ENCODE measurements at places on chromosomes 3 and 15. TPM values are rescaled to one million over a fixed set of nuclear protein-coding genes. Genes with fewer than 3 reads are reported as not detected.

GRCh38 chr3:70980646-70981170 is 602.8 kb downstream of the FOXP1 start:
- no peak for DNase-seq

GRCh38 chr3:107664614-107665013 is 141.9 kb downstream of the BBX start:
- DNase-seq, result no peak

DNA sequence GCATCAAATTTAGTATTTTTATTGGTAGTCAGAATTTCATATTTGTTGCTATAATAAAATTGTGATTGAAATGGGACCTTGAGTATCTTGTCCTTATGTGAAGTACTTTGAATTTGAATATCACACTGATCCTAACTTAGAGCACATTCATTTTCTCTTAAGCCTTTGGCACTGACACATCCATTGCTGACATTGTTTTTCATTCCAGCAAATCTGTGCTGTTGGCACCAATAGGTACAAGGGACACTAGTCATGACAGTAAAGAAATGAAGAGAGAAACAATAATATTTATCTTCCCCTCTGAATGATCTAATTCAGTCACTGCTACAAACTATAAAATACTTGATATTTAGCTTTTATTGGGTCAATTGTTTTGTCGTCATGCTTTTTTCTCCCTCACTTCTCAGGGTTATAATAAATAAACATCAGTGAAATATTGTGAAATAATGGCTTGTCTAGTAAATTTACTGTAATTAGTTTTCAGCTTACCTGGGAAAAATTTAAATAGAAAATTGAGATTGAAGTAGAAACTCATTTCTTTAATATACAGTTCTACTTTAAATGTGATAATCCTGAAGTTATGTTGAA is 166.8 kb upstream of the MLF1 start:
- DNase-seq, result no peak

- DNase-seq, result no peak
Observed at GRCh38 chr15:48076454-48076853, 44.3 kb upstream of the SLC24A5 start.

DNA sequence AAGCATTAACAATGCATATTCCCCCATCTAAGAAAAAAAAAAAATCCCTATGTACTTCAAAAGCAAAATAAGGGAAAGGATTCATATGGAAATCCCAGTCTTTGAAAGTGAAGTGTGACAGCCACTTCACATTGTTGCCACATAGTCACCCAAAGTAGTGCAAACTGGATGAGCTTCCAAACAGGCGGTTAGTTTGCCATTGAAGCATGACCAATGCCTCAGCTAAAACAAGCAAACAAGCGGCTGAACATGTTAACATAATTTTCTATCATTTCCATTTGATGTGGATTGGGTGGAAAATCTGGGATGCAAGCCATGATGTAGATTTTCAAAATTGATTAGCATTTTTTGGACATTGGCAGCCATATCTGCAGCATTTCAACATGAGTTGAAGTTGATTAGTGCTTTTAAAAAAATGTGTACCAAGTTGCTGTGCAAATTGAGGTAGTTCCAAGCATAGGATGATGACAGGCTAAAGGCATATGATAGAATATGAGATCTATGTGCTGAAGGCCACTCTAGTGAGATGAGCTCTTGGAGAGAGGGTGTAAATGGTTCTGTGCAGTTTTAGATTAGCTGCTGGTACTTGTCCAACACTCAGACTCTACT is 405.2 kb downstream of the NR2F2 start:
- no peak for DNase-seq

EOMES gene
- not detected for total RNA-seq

SIDT1 gene
- total RNA-seq, result 0.49 TPM

GRCh38 chr15:29568840-29569532 is 253.3 kb downstream of the TJP1 start:
- DNase-seq, result no peak

DNA sequence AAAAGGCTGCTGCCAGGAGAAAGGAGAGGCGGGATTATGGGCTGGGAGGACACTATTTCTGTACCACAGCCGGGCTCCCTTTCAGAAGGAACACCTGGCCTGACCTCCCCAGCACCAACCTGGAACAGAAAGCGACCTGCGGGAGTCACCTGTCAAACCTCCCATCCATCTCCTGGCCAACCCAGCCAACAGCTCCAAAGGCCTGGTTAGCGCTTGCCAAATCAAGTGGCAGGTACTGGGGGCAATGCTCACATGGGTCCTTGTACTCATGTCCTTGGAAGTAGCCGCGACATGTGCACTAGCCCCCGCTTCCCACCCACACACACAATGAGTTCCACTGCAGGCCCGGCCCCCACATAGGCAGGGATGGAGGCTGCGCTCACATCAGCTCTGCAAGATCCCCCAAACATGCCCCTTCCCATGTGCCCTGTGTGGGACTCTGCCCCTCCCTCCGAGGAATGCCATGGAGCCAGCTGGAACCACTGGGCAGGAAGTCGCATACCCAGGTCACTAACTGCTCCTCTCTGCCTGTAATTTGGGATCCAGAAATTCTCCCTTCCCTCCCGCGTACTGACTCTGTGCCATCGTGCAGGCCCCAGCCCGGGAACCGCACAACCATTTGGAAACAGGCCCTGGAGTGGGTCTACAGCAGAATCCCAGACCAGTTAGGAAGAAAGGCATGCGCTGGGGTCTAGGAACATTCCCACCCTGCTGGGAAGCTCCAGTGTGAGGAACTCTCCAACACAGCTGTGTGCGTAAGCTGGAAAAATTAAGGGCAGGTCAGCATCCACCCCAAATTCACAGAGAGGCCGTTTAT is 98.9 kb downstream of the LRIG1 start:
- DNase-seq, result peak; percentile 69

- DNase-seq, result no peak
Observed at GRCh38 chr3:40886660-40887425, 312.5 kb upstream of the CTNNB1 start.

GRCh38 chr3:69948246-69948862 is 51.2 kb upstream of the SAMMSON start:
- DNase-seq, result no peak

GRCh38 chr3:28986922-28987321 is 293.9 kb upstream of the RBMS3 start:
- DNase-seq, result no peak

DNA sequence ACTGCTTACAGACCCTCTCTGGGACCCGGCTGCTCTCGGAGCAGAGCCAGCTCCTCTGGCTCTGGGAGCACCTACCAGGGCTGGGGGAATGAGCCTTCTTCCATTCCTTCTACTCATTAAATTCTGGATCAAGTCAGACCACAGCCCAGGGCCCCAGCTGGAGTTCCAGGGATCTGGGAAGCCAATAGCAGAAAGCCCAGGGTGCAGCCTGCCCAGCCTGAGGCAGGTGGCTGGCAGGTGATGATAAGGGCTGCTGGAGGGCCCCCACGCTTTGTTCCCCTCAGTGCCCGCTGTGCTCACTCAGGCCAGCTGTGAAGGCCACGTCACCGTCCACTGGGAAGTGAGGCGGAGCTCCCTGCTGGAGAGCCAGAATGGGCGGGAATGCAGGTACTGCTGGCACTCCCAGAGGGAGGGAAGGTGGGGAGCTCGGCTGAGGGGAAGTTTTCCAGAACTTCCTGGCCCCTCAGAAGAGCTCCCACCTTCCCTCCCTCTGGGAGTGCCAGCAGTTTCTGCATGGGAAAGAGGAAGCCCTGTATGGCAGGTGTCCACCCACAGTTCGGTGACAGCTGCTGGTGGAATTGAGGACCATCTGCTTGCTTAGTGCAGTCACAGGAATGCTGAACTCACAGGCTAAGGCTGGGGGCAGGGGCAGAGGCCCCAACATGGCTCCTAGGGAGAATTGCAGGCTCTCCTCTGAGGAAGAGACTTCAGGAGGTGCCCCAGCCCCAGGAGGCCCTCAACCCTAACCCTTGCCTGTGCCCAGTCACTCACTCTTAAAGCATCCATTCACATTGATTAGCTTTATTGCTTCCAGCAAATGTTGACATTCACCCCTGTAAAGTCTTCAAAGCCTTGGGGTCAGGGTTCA is 12.6 kb upstream of the RTP3 start:
- peak; percentile 53 for DNase-seq

C15orf61 gene
- 8.6 TPM for total RNA-seq

DNA sequence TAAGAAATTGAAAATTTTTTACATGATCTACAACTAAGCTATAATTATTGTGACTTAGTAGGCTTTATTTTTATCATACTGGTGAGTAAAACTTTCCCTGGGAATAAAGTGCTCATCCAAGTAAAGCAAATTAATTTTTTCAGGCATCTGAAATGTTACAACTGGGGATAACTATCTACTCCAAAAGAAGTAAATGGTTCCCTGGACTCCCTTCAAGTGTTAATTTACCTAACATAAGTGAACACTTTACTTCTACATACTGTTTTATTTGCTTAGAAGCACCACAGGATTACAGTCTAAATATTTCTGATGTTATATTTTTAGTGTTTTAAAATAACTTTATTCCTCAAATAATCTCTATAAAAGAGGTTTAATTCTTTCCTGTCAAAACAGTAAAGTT is 57.8 kb downstream of the IFT57 start:
- DNase-seq, result no peak

DNA sequence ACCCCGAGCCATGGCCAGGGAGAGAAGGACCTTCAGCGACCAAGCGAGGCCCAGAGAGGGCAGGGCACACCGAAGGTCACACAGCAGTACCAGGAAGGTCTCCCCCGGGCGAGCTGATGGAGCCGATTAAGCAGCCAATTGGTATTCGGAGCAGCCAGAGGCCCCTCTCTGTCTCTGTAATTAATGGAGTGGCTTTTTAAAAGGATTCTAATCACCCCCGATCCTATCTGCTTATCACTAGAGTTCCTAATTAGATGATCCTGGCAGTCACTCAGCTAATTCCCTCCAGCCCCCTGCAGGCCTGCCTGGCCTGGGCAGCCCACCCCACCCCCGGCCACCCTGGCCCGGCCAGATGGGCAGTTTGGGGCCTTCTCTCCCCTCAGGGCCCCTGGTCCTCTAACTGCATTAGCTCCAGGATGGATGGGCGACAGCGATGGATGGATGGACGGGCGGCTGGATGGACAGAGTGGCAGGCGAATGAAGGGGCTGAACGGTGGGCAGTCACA is 1.6 kb upstream of the DNAJB8 start:
- DNase-seq, result no peak

GRCh38 chr15:48352474-48353072 is 21.3 kb downstream of the DUT start:
- peak; percentile 69 for DNase-seq

GRCh38 chr3:10398341-10398740 is 77.4 kb upstream of the SEC13 start:
- DNase-seq, result no peak

- no peak for DNase-seq
Observed at GRCh38 chr3:128432971-128433836, 33.5 kb downstream of the DNAJB8 start.

DNA sequence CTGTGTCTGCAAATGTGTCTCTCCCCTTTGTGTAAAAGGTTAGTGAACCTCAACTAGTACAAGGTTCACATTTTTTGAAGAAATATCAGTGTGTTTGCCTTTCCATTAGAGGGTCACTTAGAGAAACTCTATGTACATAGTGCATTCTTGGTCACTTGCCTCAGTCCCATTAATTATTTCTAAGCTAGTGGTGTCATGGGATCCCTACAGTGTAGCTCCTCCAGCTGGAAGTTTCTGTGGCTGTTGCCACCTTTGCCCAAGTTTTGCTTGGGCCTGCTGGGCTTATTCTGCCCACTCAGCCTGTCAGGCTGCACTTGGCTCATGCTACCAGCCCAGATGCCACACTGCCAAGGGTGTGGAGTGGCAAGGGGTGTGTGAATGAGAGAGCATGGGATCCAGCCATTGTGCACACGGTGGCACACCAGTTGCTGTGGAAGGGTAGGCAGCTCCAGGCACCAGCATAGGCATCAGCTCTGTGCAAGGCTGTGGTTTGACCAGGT is 161.7 kb downstream of the ARPP21 start:
- DNase-seq, result no peak

AP3B2 gene
- total RNA-seq, result 9.3 TPM

DNA sequence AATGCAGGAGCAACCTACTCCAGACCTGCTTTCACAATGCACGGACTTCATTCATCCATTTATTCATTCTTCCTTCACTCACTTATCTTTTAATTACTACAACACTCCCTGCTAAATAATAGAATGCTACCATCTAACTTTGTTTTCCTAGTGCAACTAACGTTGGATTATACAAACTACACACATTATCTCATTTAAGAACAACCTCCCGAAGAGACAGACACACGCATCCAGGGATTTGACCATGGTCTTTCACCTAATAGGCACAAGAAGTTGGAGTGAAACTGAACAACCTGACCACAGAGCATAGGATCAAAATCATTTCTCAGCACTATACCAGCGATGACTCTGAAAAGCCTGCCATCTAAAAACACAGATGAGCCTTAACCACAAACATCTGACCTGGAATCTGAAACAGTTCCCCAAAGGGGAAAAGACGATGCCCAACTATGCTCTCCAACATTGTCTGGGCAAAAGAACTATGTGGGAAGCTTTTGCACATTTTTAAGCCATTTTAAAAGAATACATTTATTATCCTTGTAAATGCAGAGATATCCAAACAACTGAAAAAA is 21.0 kb downstream of the ZNF385D start:
- DNase-seq, result no peak

- DNase-seq, result no peak
Observed at GRCh38 chr3:58609990-58610389, 32.8 kb upstream of the FAM107A start.

TM4SF4 gene
- 4.2 TPM for total RNA-seq

DNA sequence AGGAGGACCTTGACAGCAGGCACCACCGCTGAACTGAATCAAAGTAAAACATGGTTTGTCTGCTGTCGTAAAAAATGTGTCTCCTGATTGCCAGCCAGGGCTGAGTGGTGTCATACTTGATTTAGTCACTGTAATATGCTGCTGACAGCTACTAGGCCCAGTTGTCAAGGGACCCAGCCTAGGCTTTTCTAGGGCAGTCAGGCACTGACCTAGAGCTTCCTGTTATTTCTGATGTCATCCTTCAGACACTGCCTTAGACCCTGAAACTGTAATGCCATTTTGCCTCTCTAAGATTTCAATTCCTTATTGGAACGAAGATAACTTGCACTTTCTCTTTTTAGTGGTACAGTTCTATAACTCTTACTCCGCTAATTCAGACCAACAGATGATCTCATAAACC is 2.6 kb upstream of the MRPL3 start:
- DNase-seq, result no peak

DNA sequence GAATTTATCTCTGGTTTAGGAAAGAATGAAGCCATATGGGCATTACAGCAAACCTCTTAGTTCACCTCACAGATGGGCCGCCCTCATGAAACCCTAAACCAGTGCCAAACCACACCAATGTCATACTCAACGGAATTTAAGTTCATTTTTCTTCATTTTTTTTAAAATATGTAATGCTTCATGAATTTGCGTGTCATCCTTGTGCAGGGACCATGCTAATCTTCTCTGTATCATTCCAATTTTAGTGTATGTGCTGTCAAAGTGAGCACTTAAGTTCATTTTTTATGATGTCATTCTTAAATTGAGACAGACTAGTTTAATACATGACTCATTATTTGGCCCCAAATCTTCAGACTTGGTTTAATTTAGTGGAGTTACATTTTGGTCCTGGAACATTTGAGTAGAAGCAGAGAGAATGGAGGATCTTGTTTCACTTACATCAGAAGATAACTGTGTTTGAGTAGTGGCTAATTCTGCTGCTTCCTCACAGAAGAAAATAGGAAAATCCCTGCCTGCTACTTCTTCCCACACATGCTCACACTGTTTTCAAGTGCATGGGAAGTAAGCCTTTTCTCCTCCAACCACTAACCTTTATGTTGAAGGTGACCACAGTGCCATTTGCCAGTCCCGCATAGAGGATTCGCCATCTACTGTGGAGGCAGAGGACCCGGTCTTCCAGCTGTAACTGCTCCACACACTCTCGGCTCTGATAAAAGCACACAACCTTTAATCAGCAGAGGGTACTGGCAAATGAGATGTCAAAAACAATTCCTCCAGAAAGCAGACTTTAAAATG is 63.3 kb downstream of the ZNF106 start:
- no peak for DNase-seq
